ENCODE measurements at places on chromosomes 7 and 10. TPM values are rescaled to one million over a fixed set of nuclear protein-coding genes. Genes with fewer than 3 reads are reported as not detected.

- no peak for DNase-seq
Measured at GRCh38 chr7:156897673-156898072, 4.7 kb upstream of the LMBR1 start.

DNA sequence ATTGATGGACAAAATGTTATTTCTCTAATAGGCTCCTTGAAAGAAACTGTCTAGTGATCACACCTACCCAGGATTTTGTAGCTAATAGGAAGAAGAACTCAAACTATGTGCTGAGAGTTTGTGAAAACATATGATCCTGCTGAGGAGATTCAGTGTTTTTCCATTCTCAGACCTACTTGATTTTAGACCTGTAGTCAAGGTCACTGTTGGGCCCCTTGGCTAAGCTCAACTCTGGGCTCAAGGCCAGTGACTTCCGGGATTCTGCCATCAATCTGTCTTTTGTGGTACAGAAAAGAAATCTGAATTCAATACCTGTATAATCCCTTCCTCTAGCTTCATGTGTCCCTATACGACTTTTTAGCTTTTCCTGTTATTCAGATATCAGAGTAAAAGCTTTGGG lies 79.7 kb upstream of the FERD3L start:
- DNase-seq: no peak

GRCh38 chr10:121526801-121527221 lies 71.4 kb downstream of the FGFR2 start:
- DNase-seq: no peak

DNA sequence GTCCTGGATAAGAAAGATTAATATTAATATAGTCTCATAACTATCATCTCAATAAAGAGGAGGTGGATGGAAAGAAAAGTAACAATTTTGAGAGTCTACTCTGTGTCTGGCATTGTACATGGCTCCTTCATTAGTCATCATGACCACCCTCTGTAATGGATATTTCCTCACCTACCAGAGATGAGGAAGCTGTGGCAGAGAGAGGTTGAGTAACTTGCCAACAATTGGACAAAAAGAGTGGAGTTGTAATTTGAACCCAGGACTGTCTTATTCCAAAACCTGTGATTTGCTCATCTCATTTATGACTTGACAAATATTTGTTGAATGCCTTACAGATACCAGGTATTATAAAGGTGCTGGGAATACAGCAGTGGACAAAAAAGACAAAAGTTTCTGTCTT lies 2.1 kb upstream of the IDE start:
- DNase-seq: no peak

DNA sequence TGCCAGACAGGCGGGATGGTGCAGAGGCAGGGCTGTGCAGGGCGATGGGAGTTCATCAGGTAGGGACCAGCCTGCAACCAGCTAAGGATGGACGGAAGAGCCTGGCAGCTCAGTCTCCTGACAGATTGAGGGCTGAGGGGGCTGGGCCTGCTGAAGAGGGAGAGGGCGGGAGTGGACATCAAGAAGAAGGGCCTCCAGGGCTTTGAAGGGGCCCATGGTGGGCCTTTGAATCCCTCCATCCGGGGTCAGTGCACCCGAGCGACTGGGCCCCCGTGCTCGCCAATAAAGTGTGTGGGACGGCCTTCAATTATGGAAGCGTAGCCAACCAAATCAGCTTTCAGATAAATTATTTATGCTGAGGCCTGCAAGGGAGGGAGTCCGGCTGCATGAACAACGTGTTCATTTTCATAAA lies 431.2 kb downstream of the RPS24 start:
- DNase-seq: no peak

DNA sequence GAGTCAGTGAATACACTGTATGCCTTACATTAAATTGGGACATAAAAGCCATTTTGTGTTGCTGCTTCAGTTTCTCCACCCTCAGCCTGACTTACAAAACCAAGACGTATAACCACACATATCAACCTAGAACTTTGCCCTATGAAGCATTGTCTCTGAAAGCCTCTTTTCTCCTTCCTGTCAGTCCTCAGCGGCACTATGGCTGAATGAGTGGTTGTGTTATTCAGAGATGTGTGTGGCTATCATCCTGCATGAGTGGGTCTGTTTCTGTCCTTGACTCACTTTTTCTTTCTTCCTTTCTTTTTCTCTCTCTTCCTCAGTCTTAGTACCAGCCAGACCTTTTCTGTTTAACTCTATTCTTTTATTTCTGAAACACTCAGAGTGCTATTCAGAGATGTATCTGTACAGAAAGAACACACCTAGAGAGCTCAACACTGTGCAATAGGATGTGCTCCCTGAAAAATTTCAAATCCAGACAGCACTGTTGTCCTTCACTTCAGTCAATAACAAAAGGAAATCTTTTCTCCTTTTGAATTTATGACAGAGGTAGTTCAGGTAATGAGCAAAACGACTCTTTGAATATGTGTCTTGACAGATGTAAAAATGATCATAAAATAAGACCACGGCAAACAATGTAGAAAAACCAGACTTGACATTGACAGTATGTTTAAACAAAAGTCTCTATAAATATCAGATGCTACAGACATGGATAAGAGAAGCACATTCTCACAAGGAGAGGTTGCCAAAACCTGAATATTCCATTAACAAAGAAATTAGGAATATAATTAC lies 163.3 kb upstream of the FEZF1 start:
- no peak for DNase-seq

- no peak for DNase-seq
Measured at GRCh38 chr7:94429153-94429552, 34.5 kb downstream of the COL1A2 start.

DNA sequence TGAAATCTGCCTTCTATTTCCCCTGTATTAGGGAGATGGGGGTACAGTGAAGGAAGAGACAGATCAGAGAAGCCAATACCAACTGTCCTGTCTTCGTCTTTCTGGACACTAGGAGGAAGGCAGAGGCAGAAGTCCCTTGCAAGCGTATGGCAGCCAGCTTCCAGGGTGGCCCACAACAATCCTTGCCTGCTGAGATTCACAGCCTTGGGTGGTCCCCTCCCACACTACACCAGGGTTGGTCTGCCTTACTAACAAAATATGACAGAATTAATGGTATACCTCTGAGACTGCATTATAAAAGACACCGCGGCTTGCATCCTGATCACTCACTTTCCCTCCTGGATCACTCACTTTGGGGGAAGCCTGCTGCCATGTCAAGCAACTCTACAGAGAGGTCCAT lies 90.4 kb downstream of the IDE start:
- no peak for DNase-seq

GRCh38 chr10:18417950-18418527 lies 233.3 kb downstream of the NSUN6 start:
- DNase-seq: no peak

DNA sequence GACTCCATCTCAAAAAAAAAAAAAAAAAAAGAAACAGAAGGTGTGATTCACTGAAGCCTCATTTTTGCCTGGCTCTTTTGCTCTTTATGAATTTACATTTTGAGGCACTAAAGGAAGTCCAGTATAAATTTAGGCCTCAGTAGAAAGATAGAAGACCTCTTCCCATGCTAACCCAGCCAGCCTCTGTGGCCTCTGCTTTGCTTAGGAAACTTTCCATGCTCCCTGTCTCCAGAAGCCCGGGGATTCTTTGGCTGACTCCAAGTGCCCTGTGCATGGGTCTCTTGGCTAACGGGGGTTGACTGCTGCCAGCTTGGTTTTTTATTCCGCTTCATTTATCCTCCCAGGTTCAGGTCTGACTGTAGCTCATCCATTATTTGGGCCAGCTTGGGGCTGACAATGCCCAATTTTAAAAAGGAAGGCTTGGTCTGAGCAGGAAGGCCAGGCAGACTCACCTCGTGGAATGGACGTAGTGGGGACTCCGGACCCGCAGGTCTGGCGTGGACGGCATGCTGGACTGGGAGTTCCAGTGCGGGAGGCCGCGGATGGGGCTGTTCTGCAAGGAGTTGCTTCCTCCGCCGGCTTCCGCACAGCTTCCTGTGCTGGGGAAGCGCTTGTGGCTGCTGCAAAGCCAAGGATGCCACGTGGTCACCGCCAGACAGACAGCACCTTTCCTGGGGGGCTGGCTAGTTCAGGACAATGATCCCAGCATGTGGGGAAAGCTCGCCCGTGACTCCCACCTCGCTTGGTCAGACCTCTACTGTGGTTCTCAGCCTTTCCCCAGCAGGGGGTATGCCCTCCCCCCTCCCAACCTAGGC lies 72.3 kb downstream of the PRPF18 start:
- peak; percentile 45 for DNase-seq

- no peak for DNase-seq
Measured at GRCh38 chr10:102102421-102102820, 17.7 kb downstream of the LDB1 start.

DNA sequence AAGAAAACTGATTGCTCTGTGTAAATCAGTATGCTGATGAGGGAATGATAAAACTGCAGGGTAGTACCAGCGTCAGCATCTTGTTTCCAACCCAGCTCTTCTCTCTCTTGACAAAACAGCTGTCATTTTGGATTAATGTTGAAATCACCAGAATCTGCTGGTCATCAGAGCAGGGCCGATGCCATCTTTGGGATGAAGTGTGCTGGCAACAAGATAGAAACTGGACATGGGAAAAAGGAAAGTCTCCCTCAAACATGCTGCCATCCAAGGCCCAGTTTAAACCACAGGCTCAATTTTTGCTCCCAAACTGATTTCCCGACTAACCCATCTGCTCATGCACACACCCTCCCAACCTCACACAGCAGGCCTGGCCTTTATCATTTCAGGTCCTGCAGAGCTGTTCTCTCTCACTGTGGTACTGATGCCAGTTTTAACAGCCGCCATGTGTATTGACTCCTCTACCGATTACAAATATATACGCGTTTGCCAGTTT lies 285.2 kb downstream of the AUTS2 start:
- DNase-seq: no peak

- no peak for DNase-seq
Measured at GRCh38 chr7:96284835-96285234, 37.1 kb downstream of the SLC25A13 start.

NOLC1 gene
- total RNA-seq: 78.3 TPM

SPDYE2 gene
- total RNA-seq: not detected

KIF5B gene
- 59.4 TPM for total RNA-seq

RNF133 gene
- total RNA-seq: not detected

RARRES2 gene
- not detected for total RNA-seq

ABCC2 gene
- 2.4 TPM for total RNA-seq

SPDYE11 gene
- total RNA-seq: not detected

SORBS1 gene
- total RNA-seq: 0.71 TPM
